CD4-positive, alpha-beta T cell treated with Interleukin-1 beta for 1 hour (primary cell): ENCODE measurements at places on chromosomes 4 and X.

DNA sequence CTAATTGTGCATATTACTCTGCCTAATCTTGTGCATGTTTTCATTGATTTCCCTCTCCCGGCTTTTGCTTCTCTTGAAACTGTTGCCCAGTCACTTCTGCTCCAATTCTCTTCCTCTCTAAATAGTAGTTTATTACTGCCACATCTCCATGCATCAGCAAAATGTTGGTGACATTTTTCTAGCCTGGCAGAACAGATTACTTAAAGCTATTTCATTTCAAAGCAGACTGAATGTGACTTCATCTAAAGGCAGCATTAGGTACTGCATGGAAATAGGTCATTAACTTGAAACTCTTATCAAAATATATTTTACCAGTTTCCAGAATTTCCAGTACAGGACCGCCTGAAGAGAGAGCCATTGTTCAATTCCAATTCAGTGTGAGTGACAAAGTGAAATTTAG, 52.4 kb downstream of the HPGDS start:
- DNase-seq, result no peak

GRCh38 chr4:6197433-6198174, 2.7 kb downstream of the JAKMIP1 start:
- DNase-seq, result no peak

- DNase-seq, result no peak
Measured at GRCh38 chrX:154509455-154509854, 6.6 kb downstream of the FAM3A start.

DNA sequence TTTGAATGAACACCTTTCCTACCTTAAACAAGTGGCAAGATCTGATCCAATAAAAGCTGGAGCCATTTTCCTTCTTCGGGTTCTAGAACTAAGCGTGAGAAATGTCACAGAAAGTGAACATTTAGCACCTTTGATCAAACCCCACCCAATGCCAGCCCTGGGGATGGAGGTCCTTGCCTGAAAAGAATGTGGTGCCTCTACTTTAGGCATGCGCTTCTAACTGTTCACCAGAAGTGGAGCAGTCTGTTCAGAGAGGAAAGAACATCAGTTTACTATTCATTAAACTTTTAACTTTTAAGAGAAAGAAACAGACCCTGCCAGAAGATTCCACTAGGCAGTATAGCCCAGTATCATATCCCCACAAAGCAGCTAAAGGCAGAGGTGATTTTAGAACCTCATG, 75.9 kb downstream of the INTS12 start:
- no peak for DNase-seq
